ENCODE measurements at places on chromosomes 16 and 17.
A peak's percentile ranks its signal among the peaks of the same experiment; 100 is the strongest.

- no peak for DNase-seq
Measured at GRCh38 chr17:77707546-77707945, 251.0 kb upstream of the TNRC6C start.

DNA sequence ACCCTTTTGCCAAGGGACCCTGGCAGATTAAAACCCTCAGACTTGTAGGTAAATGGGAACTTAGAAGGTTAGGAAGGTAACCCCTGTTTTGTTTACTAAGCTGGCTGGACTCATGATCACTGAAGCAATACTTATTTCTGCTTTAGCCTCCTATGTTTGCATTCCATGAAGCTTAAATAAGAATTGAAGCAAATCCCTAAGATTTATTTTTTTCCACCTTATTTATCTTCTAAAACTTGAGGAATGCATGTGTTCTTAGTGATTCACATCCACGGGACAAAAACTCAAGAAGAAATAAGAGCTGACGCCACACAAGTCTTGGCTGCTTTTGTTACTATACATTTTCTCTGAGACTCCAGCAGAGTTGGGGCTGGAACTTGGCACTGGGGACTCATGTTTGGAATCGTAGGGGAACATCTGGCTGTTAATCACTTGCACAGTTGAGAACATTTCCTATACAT, 35.5 kb downstream of the CLUAP1 start:
- no peak for DNase-seq

DNA sequence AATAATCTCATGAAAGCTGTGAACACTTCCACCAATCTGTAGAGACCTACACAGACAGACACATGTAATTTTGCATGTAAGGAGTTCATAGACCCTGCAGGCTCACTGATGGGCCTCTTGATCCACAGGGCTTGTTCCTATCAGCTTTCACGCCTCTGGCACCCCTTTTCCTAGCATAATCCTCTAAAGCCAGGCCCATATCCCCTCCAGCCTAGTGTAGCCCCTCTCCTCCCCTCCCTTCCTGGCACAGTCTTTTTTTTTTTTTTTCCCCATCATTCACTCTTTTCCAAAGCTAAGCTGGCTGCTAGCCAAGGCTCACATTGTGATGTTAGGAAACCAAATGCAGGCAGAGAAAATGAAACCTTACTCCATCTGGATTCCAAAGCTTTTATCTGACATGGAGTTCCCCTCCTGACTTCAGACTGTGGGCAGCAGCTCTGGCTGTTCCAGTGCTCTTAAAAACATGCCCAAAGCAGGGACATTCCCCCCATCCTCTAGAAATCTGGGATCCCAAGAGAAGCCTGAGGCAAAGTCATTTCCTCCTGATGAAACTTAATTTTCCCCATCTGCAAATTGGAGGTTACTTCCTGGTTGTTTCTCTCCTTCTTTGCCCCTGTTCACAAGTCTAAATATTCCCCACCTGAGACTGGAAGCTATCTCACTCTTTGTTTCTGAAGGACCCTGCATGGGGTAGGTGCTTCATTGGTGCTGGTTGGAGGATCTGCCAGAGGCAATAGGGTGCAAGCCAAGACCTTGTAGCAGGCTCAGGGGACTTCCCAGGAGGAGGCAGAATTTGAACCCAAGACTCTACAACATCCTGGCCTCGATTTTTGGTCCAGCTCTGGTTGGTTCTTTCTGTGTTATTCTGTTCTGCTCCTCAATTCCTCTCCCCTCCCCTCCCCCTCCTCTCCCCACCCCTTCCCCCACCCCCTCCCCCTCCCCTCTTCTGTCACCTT, 9.9 kb upstream of the CCL5 start:
- no peak for DNase-seq

GRCh38 chr17:57675427-57676387, 69.4 kb downstream of the CCDC182 start:
- DNase-seq = no peak

DNA sequence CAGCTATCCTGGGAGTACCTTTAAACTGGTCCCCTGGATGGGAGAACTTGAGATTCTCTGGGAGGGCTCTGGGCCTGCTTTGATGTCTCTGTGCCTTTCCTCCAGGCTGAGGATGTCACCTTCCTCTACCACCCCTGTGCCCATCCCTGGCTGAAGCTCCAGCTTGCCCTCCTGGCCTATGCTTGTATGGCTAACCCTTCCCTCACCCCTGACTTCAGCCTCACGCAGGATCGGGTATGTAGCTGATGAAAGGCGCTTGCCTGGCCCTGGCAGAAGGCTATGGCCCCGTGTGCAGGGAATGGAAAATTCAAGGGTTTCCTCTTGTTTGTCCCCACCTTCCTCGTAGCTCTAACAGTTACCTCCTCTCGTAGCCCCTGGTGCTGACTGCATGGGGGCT, 3.0 kb downstream of the TP53I13 start:
- DNase-seq = no peak

DNA sequence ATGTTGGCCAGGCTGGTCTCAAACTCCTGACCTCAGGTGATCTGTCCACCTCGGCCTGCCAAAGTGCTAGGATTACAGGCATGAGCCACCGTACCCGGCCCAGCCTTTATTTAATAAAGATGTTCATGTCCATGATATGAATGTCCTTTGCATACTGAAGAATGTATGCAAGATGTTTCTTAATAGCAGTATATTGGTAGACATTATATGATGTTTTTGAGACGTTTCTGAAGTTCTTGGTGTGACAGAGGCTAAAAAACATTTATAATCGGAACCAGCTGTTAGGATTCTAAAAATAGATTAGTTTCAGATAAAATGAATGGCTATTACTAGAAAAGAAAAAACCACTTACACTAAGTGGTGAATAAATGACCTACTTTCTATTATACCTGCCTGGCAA, 11.8 kb downstream of the PDZD9 start:
- no peak for DNase-seq

GRCh38 chr16:27223226-27223610, 19.9 kb downstream of the KDM8 start:
- DNase-seq = no peak

DNA sequence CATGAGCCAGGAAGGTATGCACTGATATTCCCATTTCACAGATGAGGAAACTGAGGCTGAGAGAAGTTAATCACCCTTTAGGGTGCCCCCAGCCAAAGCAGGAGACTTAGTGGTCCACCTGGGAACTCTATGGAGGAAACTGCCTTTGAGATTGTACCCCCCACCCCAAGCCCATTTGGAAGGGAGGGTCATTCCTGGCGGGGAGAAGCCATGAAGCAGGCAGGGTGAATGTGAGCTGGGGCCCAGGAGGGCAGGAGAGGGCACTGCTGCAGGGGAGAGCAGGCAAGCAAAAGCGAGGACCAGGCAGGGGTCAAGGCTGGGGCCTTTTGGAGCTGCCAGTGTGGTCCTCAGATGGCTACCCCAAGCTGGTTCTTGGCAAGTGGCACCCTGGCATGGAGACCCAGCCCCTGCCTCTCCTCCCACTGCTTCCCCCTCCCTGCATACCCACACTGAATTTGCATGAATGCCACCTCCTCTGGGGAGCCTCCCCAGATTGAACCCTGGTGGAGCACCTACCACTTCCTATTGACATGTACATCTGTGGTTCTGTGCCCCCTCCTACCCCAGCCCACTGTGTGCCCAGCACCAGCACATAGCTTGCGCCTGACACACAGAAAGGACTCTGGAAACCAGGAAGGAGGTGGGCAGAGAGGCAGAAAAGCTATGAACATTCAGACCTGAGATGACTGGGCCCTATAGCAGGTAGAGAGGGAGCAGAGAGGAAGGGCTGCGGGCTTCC, 965 bp upstream of the TMC6 start:
- no peak for DNase-seq

GRCh38 chr17:37643869-37644268, 623 bp upstream of the DDX52 start:
- no peak for DNase-seq

GRCh38 chr17:58447039-58447975, 30.0 kb upstream of the RNF43 start:
- peak; percentile 11 for DNase-seq

GRCh38 chr17:28912281-28912937, 9.5 kb upstream of the DHRS13 start:
- no peak for DNase-seq

DNA sequence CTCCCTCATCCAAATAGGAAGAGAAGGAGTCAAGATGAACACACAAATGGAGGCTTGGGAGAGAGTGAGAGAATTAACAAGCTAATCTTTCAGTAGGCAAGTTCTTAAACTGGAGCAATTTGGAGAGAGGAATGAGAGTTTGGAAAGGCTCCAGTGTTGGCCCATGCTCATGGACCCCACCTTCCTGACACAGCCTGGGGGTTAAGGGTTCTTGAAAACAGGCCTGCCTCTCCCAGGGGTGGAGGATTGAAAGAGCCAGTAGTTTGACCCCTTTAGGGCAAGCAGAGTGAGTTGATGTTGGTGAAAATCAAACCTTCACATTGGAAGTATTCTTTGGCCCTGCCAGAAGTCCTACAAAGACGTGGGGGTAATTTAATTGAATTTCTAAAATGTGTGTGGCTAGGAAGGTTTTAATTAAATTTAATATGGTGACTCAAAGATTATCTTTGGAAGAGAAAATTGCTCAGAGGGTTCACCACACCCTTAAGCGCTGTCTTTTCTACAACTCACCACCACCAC, 5.8 kb downstream of the HOXB3 start:
- no peak for DNase-seq

Measured in NCI-H524 treated with DMSO at 0.1 percent for 48 hours (cell line).